A549 treated with Mapracorat at 1 μM for 4 hours (cell line): ENCODE measurements at places on chromosomes 7 and 10. TPM values are rescaled to one million over a fixed set of nuclear protein-coding genes. Genes with fewer than 3 reads are reported as not detected.

SLC35B4 gene
- 29.7 to 40.3 TPM (median 33.7 TPM) in 5 replicates for total RNA-seq

LRWD1 gene
- total RNA-seq = 22.2 to 32.5 TPM (median 30.2 TPM) in 5 replicates

PLEKHA8 gene
- 4.4 to 5.9 TPM (median 5.6 TPM) in 5 replicates for total RNA-seq

HPSE2 gene
- total RNA-seq = not detected in 5 replicates

NPVF gene
- not detected in 5 replicates for total RNA-seq

TACC2 gene
- 74.2 to 86.6 TPM (median 79.2 TPM) in 5 replicates for total RNA-seq

NOC3L gene
- 17.4 to 23.1 TPM (median 21.2 TPM) in 5 replicates for total RNA-seq
